ENCODE measurements at places on chromosomes 13 and 19. TPM values are rescaled to one million over a fixed set of nuclear protein-coding genes. Genes with fewer than 3 reads are reported as not detected.

GRCh38 chr19:10289167-10289835 lies 451 bp upstream of the ICAM5 start:
- no peak for DNase-seq

DNA sequence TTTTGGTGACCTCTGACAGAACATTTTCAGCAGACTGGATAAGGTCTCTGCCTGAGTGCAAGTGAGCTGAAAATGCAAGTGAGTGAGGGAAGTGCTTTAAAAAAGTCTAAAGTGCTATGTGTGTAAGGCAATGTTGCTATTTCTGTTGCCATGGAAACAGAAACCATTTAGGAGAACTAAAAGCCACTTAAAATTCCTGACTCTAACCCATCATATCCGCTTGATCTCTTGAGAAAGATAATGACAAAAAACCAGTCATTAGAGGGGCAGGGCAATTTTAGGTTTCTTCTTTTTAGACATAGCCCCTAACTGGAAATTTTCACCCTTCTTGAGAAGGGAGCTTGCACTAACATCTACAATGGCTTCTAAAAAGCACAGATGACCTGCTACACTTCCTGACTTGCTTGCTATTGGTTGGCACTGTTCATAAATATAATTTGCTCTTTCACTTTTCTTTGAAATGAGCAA lies at the start of gene CYSLTR2:
Gene CYSLTR2 (plus strand): TSS at position 458 of the 468 bp plus-strand sequence. CDS start 52,889 bp downstream, outside the sequence.
- no peak for DNase-seq

DNA sequence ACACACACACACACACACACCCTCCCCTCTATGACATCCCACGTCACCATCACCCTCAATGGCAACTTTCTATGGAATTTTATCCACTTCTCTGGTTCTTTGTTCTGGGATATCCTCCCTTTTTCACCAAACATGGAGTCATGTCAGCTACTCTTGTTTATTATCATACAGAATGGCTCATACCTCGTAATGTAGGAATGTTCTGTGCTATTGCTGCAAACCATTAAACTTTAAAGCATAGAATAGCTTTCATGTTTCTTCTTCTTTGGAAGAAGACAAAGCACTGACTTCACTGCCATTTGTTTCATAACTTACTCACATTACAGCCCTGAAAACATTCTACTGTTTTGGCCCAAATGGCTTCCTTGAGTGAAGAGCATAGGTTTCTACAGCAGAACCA lies 163.4 kb downstream of the FOXO1 start:
- no peak for DNase-seq

The ZNF431 gene
- 6.8 TPM for total RNA-seq

GRCh38 chr19:10107254-10107653 lies 1.1 kb downstream of the PPAN start:
- DNase-seq, result no peak

The CGB5 gene
- total RNA-seq, result not detected

DNA sequence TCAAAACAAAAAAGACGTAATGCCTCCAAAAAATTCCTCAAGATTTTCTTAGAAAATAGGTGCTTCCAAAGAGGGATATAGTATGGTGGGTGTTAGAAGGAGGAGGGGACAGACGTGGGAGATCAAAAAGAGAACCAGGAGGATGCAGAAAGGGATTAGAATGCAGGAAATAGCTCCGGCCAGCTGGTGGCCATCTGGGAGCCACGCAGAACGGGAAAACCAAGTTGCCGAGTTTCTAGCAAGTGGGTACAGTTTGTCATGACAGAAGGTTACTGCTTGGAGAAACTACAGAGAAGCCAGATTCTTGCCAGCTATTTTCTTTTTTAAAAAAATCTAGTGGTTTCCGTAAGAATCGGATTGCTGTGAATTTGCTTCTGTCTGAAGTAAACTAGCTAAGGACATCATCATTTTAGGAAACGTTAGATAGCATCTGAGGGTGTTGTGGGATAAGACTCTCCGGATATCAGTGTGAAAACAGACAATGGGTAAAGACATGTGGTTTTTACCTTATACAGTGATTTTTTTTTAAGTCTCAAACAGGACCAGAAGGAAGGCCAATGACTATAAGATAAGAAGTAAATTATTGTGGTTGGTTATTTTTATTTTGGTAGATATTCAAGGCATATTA lies 104.9 kb downstream of the HSPH1 start:
- DNase-seq, result no peak

Measured in gastrocnemius medialis (tissue), 4 donors.